ENCODE measurements at places on chromosomes 16 and 17.

DNA sequence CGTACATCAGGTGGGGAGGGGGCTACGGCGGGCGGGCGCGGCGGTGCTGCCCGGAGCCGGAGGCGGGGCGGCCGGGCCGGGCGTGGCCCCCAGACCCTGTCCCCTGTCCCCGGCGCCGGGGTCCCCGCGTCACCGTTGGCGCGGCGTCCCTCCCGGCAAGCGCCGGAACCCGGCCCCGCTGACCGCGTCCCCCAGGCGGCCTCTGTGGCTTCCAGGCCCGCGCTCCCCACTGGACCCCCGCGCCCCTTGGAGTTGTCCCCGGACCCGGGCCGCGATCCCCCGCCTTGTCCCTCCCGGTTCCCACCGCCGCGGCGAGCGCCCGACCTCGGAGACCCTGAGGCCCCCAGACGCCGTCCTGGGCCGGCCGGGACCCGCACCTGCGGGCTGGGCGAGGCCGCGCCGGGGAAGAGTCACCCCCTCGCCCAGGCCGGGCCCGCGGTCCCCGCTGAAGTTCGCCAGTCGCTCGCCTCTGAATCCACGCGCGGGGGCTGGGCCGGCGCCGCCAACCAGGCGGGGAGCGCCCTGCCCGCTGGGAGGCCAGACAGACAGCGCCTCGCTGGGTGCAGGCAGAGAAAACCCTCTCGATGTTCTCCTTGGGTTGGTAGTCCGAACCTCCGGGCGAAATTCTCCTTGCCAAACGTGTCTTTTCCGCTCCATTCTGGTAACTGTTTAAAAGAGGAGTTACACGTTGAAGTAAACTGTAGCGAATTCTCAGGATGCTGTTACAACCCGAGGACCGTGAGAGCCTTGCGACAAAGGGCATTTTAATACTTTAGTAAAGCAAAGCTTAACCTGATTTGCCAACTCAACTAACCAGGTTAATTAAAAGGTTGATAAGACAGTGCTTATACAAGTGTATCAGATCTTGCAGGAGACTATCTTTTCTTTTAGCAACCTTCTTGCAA, 761 bp downstream of the GAN start:
- peaks cover 32% of the 10 kb centered on the region for H3K4me1 ChIP-seq
- H3K36me3 ChIP-seq, result peaks cover 10% of the 10 kb centered on the region
- peak overlapping the region; percentile 99 for H3K4me3 ChIP-seq
- H3K27me3 ChIP-seq, result no peaks in the 10 kb centered on the region
- H3K27ac ChIP-seq, result peak overlapping the region; percentile 22
- ATAC-seq, result peak; percentile 42

- H3K36me3 ChIP-seq, result peaks cover 72% of the 10 kb centered on the region
- peak overlapping the region; percentile 97 for H3K4me3 ChIP-seq
- ATAC-seq, result peak; percentile 16
Measured at GRCh38 chr17:40097931-40098845, 2.2 kb downstream of the NR1D1 start.

DNA sequence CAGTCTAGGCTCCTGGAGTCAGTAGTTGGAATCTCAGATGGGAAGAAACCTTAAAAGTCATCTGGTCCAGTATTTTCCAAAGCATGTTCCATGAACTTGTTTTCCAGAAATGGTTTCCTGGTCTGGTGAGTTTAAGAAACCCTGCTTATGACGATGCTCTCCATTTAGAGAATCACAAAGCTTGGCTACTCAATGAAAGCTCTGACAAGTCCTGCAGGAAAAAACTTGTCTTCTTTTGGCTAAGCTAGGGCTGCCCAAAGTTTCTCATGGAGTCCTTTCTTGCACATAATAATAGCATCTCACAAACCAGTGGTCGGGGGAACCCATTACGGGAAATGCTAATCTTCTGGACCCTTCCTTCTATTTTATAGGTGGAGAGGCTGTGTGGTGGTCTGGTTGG, 5.5 kb upstream of the NKD1 start:
- peaks cover 7% of the 10 kb centered on the region for H3K4me1 ChIP-seq
- H3K27ac ChIP-seq, result no peak overlapping the region
- no peaks in the 10 kb centered on the region for H3K27me3 ChIP-seq
- no peak overlapping the region for H3K4me3 ChIP-seq

GRCh38 chr17:69468207-69468606, 53.7 kb downstream of the MAP2K6 start:
- H3K27ac ChIP-seq, result peak overlapping the region; percentile 11
- H3K4me1 ChIP-seq, result no peaks in the 10 kb centered on the region
- no peaks in the 10 kb centered on the region for H3K36me3 ChIP-seq
- no peaks in the 10 kb centered on the region for H3K27me3 ChIP-seq

DNA sequence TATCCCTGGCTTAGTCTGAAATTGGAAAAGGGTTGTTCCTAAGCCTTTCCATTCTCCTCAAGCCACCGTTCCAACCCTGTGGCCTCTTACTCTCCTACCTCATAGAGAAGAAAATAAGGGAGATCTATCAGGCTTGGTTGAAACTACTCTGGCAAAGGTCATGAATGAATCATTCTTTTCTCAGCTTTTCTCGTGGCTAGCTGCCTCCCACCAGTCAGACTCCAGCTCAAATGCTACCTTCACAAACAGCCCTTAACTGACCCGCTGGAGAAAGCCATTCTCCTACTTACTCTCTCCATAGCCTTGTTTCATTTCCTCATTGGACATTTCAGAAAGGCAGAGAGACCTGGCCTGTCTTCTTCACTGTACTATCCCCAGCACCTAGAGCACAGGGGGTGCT, 8.9 kb downstream of the MYH10 start:
- peaks cover 5% of the 10 kb centered on the region for H3K36me3 ChIP-seq
- H3K27ac ChIP-seq, result no peak overlapping the region
- peaks cover 16% of the 10 kb centered on the region for H3K4me1 ChIP-seq
- H3K27me3 ChIP-seq, result peaks cover 11% of the 10 kb centered on the region
- H3K4me3 ChIP-seq, result peak overlapping the region; percentile 18
- ATAC-seq, result peak; percentile 93

DNA sequence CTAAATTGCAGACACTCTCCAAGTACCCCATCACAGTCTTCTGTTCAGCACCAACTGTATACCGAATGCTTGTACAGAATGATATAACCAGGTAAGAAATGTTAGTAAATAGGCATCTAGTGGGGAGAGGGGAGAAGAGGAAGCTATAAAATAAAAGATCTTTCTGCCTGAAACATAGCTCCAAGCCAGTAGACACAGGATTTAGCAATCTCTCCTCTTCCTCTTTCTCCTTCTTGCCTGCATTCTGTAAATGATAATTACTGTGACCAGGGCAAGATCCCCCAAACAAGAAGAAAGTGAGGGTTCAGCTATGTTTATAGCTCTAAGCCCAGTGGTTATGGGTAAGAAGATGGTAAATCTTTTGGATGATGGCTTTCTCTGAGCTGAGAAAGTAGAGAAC, 17.9 kb downstream of the ACSM3 start:
- no peak overlapping the region for H3K4me3 ChIP-seq
- no peak overlapping the region for H3K27ac ChIP-seq
- H3K4me1 ChIP-seq, result no peaks in the 10 kb centered on the region
- H3K27me3 ChIP-seq, result no peaks in the 10 kb centered on the region
- H3K36me3 ChIP-seq, result peaks cover 14% of the 10 kb centered on the region
